Stimulated activated CD4-positive, alpha-beta T cell treated with anti-CD3 and anti-CD28 coated beads, Interleukin-2, amount 100 ng/mL, for 24 hours (primary cell): ENCODE measurements at places on chromosomes 1 and 21.

- DNase-seq, result no peak
These were observed 80.7 kb upstream of the CHODL start for GRCh38 chr21:18163956-18164355.

- DNase-seq, result no peak
These were observed 2.8 kb upstream of the TEX35 start for GRCh38 chr1:178510155-178510554.

GRCh38 chr1:17409391-17409811, 30.1 kb downstream of the RCC2 start:
- DNase-seq, result no peak

DNA sequence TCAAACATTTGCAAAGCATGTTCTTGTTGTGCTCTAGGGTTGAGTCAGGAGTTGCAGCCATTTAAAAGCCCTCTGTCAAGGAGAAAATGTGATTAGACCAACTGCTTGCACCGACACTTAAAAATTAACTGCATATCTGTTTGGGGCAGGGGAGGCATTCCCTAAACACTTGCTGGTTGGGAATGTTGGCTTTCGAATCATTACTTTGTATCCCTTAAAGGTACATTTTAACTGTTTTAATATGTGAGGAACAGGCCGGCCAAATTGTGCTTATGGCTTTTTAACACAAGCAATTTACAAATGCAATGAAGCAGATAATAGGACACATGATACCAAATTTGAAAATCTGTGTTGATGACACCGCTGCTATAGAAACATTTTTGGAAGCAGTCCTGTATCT, 159.1 kb downstream of the LHX8 start:
- no peak for DNase-seq

GRCh38 chr1:240672132-240672811, 60.3 kb upstream of the GREM2 start:
- DNase-seq, result no peak

GRCh38 chr1:181135815-181136737, 47.6 kb downstream of the IER5 start:
- no peak for DNase-seq

DNA sequence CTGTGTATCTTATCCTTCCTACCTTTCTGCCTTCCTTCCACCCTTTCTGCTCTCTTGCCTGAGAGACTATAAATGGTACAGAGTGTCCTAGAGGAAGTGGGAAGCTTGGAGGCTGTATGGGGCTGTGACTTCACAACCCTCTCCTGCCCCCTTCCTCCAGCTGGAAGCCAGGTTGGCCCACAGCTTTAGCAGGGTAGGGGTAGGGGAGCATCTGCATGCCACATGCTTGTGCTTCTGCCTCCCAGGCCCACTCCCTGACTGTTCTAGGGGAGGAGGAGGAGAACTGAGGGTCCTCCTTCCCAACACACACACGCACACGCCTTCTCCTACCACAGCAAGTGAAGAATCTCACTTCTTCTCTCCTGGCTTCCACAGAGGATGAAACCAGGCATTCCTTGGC, 3.9 kb upstream of the SLC27A3 start:
- DNase-seq, result no peak

- no peak for DNase-seq
These were observed 3.1 kb downstream of the VPS26C start for GRCh38 chr21:37263827-37264600.

DNA sequence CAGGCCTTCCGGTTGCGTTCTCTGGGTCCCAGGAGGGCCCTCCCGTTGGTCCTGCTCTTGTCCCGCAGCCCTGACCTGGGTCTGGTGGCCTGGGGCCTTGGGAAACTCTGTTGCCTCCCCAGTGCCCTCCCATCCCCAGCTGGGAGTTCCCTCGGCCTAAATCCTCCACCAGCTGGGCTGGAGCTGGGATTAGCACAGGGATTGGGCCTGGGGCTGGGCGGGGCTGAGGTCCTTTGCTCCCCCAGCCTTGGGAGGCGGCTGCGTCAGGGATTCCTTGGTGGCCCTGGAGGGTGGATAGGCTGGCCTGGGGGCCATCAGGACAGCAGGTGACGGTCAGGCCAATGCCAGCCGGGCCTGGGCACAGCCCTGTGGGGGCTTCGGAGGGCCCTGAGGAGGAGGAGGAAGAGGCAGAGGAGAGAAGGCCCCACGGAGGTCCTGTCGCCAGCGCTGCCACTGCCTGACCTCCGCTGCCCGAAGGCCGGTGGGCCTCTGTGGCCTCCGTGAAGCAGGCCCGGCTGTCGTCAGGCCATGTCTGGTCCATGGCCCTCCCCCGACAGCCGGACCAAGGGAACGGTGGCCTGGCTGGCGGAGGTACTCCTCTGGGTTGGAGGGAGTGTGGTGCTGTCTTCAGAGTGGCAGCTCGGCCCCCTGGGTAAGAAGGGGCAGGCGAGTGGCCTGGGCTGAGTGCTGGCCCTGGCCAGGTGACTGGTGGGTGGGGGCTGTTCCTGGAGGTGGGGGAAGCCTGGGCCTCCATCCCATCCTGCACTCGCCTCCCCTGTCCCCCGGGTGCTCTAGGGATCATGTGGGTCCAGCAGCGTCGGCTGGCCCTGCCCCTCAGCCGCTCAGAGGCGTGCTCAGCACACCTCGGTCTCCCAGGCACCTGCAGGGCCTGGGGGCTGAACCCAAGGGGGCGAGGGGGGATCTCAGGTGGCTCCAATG, at the start of gene PLCH2:
TSS of gene PLCH2 (plus strand) at position 229 of the 939 bp plus-strand sequence. CDS start at position 529, 300 bp downstream.
- DNase-seq, result no peak

DNA sequence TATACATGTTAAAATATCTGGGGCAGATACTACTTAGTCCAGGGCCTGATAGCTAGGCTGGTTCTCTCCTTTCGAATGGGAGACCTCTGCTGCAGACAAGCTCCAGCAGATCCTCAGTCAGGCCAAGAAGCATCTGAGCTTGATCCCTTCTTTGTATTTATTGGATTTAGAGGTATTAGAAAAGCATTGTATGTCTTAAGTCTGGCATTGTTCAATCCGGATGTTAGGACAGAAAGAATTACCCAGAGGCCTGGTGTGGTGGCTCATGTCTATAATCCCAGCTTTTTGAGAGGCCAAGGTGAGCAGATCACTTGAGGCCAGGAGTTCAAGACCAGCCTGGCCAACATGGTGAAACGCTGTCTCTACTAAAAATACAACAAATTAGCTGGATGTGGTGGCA, 21.2 kb upstream of the EYA3 start:
- DNase-seq, result no peak

DNA sequence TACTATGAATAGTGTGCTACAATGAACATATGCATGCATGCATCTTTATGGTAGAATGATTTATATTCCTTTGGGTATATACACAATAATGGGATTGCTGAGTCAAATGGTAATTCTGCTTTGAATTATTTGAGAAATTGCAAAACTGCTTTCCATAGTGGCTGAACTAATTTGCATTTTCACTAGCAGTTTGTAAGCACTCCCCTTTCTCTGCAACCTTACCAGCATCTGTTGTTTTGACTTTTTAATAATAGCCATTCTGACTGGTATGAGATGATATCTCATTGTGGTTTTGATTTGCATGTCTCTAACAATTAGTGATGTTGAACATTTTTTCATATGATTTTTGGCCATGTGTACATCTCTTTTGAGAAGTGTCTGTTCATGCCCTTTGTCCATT, 24.0 kb upstream of the DIRAS3 start:
- DNase-seq, result no peak

- DNase-seq, result no peak
These were observed 560.1 kb downstream of the OMA1 start for GRCh38 chr1:57986432-57986831.

- DNase-seq, result no peak
These were observed 21.0 kb upstream of the PARP1 start for GRCh38 chr1:226428791-226429461.

- DNase-seq, result no peak
These were observed 67.8 kb downstream of the CNIH3 start for GRCh38 chr1:224683936-224684335.

DNA sequence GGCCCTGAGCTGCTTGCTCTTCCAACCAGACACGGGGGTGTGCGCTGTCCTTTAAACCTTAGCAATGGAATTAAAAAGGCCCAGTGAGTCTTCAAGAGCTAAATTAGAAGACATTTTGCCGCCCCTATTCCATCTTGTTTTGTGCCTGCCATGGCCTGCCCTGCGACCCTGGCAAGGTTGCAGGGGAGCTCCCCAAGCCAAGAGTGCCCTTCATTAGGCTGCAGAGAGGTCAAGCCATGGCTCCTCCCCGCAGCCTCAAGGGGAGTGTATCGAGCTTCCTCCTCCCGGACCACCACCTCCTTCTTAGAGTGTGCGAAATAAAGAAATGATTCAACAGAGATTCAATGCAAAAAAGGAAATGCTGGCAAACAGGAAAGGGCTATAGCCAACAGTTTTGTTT, 256.2 kb downstream of the DYRK1A start:
- no peak for DNase-seq
